ENCODE measurements at places on chromosomes 1 and 21.

GRCh38 chr1:28172713-28173150, 3.8 kb downstream of the PTAFR start:
- no peak for DNase-seq

DNA sequence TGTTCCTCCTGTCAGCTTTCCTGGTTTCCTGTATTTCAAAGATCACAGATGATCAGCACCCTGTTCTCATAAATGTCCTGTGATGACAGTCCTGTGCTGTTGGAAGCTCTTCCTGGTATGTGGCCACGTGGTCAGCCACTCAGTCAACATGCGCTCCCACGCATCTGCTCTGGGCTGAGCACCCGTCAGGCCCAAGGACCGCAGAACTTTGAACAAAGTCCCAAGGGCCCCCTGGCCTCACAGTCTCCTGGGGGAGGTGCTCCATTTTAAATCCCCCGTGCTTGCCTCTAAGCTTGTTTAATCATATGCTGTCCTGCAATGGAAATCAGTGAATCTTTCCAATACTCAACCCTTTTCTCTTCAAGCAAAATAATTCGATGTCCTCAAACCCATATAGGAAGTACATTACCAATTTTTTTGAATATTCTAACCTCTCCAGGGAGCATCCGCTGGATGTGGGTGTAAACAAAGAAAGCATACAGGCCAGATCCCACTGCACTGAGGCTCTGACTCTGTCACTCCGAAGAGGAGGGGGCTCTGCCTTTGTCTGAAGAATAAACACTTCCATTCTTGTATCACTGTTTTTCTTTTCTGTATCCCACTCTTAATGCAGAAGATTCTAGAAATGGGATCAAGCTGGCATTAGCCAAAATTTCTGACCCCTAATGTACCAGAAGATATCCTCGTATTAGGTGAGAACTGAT, 250.3 kb downstream of the SDCCAG8 start:
- DNase-seq, result no peak

DNA sequence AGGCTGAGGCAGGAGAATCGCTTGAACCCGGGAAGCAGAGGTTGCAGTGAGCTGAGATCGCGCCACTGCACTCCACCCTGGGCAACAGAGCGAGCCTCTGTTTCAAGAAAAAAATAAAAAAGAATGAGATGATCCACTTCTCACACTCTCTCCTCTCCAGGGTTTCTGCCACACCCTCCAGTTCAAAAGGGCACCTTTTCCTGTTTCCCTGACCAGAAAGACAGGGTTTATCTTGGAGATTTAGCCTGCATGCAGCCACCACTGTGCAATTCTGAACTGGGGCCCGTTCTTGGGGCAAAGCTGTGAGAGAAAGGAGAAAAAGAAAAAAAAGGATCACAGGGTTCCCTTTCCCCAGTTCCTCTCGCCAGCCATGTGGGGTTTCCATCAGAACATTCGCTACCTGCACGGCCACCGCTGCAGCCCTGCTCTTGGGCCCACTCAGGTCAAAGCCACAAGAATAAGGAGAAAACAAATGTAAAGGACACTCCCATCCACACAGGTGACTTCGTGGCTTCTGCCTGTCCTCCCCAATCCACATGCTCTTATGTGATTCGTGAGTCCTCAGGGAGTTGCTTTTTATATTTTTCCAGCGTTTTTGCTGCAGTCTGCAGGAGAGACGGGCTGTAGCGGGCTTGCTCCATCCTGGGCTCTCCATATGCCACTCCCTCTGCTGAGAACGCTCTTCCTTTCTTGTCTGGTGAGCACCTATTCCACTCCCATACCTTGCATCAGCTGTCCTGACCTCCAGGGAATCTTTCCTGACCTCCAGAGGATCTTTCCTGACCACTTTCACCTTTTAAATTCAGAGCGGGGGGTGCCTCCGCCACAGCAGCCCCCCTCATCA, 26.4 kb downstream of the GNG4 start:
- no peak for DNase-seq

DNA sequence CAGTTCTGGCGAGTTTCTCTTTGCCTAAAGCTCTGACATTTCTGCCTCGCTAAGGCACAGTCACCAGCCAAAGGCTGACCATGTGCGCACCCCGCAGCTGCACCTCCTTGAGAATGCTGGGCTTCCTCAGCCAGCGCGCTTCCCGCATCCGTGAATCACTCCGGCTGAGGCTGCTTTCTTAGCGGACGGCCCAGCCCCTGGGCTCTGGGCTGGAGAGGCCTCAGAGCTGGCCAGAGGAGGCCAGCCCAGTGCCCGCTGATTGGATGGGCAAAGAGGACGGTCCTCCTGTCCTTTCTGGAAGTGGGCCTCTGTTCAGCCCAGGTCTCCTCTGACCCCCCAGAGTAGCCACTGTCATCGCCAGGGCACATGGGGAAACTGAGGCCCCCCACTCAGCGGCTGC, 56.1 kb downstream of the PRDM16 start:
- DNase-seq, result no peak

GRCh38 chr1:202155478-202156021, 4.9 kb downstream of the PTPN7 start:
- DNase-seq, result no peak

- DNase-seq, result no peak
Observed at GRCh38 chr1:156308078-156308477, 9.0 kb upstream of the VHLL start.

DNA sequence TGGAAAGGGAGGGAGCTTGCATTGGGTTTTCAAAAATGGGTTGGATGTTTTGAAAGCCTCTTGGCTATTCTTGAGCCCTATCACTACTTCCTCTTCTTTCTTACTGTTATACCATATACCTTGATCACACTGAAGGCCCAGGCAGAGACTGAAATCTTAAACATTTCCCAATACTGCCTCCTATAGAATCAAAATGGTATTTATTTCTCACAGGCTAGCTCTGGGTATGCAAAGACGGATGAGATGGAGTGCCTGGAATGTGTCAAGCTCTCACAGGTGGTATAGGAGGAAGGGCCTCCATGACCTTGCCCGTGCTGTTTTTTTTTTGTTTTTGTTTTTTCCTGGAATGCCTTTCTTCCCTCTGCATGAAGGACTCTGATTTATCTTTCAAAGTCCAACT, 268.4 kb upstream of the USP24 start:
- no peak for DNase-seq

GRCh38 chr1:15264769-15265168, 17.7 kb downstream of the FHAD1 start:
- DNase-seq, result no peak

- DNase-seq, result no peak
Observed at GRCh38 chr1:26405281-26405915, 5.2 kb upstream of the LIN28A start.

GRCh38 chr1:91053630-91054029, 31.8 kb upstream of the ZNF644 start:
- DNase-seq, result no peak

- no peak for DNase-seq
Observed at GRCh38 chr1:84242641-84243040, 58.9 kb upstream of the SAMD13 start.

DNA sequence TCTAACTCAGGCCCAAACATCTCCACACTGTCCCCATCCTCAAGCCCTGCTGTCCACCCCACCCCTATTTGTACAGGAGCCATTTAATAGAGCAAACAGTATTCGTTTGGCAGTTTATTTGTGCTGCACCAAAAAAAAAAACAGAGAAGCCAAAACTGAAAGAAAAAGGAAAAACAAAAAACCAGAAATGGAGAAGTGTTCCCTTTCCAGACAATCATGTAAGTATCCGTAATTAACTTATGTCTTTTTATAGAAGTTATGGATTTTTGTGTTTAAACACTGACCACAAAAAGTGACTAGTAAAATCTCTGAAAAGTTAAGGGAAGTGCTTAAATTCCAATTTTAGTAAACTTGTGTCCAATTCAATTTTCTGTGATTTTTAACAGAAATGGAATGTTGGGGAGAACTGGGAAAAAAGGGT, 40.4 kb upstream of the ZBTB18 start:
- no peak for DNase-seq

DNA sequence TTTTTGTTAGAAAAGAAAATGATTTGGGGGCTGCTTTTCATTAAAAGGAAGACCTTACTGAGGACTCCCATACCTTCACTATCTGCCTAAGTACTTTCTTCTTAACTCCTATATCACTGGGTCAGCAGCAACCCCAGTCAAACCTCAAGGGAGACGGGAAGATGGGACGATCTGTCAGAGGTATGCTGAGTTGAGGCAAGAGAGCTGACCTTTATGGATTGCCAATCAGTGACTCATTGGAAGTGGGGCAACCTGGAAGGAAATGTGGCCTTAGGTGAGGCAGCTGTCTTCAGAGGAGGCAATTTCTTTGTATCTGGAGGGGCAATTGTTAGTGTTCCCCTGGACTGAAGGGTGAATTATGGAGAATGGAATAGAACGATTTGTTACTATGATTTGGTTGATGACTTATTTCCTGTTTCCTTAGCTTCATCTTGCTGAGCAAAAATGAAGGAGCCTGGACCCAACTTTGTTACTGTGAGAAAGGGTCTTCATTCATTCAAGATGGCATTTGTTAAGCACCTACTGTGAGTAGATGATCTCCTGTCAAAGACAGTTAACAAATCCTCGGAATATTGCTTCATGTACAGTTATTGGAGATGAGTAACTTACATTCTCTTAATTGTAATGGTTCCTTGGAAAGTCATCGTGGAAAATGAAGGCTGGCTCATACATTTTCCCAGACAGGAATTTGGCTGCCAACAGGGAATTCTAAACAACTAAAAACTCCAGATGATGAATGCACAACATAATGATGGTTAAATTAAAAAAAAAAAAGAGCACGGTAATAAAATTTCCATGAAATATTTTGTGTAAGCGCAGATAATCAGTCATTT, 134.7 kb upstream of the KCNJ15 start:
- no peak for DNase-seq

DNA sequence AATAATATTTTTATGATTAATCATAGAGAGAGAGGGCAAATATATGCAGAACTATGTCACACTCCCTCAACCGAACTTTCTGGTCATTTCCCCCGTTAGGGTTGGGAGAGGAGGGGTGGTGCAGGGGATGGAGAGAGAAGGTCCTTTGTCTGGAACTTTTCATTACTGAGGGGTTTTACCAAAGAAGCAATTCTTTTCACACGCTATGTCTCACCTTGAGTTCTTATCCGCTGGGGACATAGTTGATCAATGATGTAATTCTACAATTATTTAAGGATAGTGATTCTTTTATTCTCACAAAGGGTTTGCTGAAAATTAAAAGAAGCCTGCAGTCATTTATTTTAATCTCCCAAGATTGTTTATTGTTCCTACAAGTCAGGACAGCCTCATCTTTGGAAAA, 98.3 kb upstream of the RUNX1 start:
- DNase-seq, result no peak

- no peak for DNase-seq
Observed at GRCh38 chr1:45787905-45788304, 15.5 kb upstream of the MAST2 start.

GRCh38 chr1:150567717-150568593, 11.5 kb downstream of the MCL1 start:
- DNase-seq, result no peak

GRCh38 chr1:33721301-33721815, 142.5 kb upstream of the HMGB4 start:
- no peak for DNase-seq

DNA sequence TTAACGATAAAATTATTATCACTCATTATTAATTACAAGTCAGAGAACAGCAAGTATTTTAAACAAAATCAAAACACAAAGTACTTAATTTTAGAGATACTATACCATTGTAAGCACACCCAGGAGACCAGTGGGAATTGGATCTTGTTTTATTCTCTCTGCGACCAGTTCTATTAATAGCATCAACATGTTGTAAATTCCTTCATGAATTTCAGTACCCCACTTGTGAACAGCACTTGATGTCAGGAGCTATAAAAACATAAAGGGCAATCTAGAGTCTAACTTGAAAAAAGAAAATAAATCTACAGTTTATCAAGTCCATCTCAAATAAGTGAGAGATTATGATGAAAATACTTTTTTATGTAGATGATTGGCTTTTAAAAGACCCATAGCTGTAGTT, 42.9 kb downstream of the USP24 start:
- DNase-seq, result no peak

DNA sequence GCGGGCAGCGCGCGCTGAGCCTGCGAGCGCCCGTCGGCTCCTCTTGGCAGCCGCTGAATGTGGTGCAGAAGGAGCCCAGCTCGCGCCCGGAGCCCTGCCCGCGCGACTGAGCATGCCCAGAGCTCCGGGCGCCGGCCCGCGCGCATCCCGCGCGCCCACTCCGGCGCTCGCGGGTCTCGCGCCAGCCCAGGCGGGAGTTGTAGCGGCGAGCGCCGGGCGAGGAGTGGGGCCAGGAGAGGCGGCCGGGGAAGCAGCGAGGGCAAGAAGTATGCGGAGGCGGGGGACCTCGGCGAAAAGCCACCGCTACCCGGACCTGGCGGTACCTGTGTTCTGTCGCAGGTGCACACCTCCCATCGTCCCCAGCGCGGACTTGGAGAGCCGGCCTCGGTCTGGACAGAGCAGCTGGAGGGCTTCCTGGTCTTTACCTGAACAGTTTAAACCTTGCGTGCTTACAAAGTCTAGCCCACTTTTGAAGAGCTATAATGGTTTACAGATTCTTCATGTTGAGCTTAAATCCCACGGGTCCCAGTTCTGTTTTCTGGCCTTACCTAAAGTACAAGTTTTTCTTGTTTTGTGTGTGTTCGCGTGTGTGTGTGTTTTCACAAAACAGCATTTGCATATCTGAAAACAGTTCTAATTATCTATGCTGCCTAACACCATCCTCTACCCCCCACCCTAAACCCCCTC, at the start of gene DDAH1:
Gene DDAH1, minus strand, starts transcription at position 61 of the 687 bp plus-strand sequence. CDS start 114 bp downstream, outside the sequence.
- no peak for DNase-seq

DNA sequence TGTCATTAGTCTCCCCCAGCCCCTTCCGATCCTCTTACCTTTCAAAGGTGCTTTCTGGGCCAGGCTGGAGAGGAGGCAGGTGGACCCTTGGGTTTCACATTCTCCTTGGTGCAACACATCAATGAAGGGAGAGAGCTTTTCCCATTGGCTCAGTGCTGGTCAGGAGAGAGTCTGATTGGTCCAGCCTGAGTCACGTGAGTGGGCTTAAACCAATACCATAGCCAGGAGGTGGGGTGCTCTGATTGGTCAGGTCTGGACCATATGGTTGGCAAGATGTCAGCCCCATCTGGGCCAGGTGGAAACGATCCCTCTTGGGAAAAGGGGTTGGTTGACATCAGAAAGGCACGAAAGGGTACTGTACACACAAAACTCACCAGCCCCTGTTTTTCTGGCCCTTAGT, 44.8 kb upstream of the ABCG1 start:
- no peak for DNase-seq

DNA sequence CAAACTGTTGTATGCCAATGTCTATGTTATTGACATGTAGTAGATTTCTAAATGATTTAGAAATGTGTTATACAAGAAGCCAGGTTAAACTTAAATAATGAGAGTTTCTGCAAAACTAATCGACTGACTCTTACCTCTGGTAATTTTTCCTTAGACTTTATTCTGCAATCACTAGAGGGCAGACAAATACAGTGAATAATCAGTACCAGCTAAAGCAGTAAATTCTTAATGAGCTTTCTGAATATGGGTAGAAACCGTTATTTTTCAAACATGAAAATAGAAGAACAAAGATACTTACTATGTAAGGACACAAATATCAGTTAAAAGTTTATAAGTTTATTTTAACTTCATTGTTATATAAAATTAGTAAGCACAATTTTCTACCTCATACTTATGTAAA, 97.9 kb upstream of the RGS1 start:
- DNase-seq, result no peak

GRCh38 chr21:16040601-16041000, 310.8 kb downstream of the USP25 start:
- no peak for DNase-seq

GRCh38 chr1:70348399-70349165, 5.9 kb downstream of the ANKRD13C start:
- no peak for DNase-seq

Measured in T follicular helper cell (primary cell).